AG09309 (cell line): ENCODE measurements at places on chromosomes 4 and X.
A peak's percentile ranks its signal among the peaks of the same experiment; 100 is the strongest.

DNA sequence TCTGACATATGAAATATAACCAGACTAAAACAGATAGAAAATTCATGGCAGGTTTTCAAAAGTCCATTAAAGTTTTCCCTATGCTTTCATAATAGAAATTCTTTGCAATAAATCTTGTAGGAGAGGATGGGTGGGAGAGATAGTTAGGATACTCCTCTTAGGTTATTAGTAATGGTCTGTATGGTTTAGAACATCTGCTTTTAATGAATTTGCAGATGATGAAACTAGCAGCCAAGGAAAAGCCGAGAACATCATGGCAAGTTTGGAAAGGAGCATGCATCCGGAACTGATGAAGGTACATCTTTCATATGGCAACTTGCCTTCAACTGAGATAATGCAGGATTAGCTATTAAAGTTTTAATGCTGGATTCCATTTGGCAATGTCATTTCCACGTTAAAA lies 70.7 kb downstream of the DOCK11 start:
- peak; percentile 43 for DNase-seq

- peak; percentile 29 for DNase-seq
These were observed 87.5 kb downstream of the PALLD start for GRCh38 chr4:168584321-168584771.

DNA sequence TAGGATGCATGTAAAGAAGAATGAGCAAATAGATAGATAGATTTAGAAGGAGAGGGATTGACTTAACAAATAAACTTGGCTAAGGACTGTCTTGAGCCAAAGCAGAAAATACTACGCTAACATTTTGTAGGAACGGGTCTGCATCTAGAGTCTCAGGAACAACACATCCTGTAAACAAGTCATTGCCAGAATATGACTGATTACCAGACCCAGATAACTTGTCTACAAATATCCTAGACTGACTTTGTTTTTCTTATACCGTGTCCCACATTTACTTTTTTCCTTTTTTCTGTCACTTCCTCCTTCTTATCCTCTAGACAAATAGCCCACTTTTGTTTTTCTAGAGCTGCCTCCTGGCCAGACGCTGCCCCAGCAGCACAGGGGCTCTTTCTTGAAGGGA lies 393.6 kb downstream of the PDGFC start:
- DNase-seq, result no peak

GRCh38 chrX:43958529-43958928 lies 14.7 kb downstream of the NDP start:
- DNase-seq, result peak; percentile 58

DNA sequence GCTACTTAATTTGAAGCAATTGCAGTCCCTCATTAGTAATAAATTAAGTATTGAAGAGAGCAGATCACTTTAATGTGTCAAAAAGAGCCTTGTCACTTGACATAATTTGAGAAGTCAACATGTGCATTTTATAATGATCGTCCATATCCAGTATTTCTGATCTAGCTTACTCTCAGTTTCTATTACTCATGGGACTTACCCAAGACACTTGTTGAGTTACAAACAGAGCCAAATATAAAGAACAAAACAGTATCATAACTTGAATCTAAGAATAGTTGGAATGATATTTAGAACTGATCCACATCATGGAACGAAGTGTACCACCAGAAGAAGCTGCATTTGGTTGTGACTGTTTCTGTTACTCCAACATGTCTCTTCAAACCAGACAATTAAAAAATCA lies 54.7 kb downstream of the SLITRK4 start:
- DNase-seq, result no peak

DNA sequence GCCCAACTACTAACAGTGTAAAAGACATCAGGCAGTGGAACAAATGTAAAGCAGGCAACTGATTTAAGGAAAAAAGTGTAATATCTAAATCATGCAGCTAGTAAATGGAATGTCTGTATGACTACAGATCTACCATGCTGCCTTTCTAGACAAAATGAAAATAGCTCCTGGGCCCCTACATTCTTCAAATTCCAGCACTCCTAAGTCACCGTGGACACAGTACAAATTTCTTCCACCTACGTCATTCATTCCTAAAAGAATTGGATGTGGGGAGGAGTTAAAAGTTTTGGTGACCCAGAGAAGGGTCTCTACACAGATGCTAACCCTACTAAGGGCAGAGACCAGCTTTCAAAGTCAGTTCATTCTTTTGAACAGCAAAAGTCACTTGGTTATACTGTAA lies 137.2 kb upstream of the ARHGEF9 start:
- no peak for DNase-seq

DNA sequence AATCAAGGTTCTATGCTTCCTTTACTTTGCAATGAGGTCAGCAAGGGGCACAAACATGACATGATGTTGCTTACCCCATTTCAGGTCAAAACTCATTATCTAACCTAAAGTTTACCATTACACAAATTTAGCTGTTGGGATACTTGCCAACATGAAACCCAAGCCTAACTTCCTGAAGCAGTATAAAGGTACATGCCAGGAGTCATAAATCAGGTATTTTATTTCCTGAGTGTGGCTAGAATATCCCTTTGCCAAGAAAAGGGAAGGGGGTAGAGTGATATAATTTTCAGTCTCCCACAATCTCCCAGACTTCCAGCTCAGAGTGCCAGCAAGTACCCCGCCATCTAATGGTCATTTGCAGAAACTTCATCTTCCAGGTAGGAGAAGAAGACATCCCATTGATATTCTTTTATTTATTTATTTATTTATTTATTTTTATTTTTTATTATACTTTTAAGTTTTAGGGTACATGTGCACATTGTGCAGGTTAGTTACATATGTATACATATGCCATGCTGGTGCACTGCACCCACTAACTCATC lies 136.6 kb downstream of the NEXMIF start:
- DNase-seq, result no peak

DNA sequence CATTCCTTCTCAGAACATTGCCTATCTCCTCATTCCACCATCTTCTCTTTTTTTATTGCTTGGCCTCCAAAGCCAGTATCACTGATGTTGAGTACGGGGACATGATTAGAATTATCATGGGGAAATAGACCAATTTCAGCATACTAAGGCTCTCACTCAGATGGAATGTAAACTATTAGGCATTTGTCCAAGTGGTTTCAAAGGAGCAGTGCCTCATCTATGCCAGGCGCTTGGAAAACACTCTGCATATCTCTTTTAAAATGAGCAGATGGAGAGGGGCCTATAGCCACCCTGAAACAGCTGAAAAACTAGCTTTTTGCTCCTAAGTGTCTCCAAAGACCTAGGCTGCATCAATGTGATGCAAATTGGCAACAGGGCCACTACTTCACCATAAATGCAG lies 150.8 kb upstream of the DIPK2B start:
- DNase-seq, result peak; percentile 46
